Left ventricle myocardium inferior (tissue), 1 donor: ENCODE measurements at places on chromosomes 16 and 17.
A peak's percentile ranks its signal among the peaks of the same experiment; 100 is the strongest.

GRCh38 chr17:63369233-63369632, 76.9 kb downstream of the CYB561 start:
- DNase-seq: no peak

DNA sequence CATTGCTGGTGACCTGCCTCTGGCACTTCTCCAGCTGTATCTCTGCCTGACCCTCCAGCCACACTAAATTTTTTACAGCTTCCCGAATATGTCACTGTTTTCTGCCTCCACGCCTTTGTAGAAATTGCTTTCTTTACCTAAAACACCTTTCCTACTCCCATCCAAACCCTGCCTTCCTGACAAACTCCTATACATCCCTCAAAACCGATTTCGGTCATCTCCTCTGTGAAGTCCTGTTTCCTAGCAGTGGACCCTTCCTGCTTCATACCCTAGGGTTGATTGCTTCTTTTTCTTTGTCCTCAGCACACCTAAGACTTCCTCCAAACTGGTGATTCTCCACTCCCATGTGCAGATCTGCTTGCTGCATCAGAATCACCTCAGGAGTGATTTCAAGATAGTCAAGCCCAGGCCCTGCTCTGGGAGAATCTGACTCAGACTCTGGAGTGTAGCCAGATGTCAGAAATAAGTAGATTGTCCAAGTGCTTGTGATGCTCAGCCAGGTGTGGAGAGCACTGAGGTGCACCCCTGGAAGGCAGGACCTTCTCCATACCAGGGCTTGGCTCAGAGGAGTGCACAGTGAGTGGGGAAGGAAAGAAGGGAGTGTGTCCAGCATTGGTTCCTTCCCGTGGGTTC, 184.2 kb downstream of the COPRS start:
- no peak for DNase-seq

DNA sequence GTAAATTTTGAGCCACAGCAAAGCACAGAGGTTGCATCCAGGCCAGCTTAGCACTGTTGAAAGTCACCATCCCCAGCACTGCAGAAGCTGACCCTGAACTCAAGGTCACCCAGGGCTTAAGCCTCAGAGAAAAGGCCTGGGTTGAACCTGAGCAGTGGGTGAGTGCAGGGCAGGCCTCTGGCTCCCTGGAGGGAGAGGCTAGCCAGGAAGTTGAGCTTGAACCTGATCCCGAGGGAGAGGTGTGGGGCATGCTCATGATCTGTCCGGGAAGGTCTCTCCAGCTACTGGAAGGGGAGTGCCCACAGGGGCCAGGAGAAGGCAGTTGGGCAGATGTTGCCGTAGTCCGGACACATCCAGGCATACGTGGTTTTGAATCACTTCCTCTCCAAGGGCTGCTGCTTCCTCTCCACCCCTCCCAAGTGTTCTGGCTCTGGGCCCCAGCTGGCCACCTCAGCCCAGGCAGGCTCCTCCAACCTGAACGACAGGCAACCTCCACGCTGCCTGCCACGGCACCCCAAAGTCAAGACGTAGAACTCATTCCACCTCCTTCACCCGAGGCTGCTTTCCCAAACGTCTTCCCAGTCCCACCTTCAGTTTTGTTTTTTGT, 18.4 kb downstream of the CARHSP1 start:
- peak; percentile 60 for DNase-seq

GRCh38 chr17:77378318-77379064, 237.7 kb downstream of the SEC14L1 start:
- DNase-seq: no peak

DNA sequence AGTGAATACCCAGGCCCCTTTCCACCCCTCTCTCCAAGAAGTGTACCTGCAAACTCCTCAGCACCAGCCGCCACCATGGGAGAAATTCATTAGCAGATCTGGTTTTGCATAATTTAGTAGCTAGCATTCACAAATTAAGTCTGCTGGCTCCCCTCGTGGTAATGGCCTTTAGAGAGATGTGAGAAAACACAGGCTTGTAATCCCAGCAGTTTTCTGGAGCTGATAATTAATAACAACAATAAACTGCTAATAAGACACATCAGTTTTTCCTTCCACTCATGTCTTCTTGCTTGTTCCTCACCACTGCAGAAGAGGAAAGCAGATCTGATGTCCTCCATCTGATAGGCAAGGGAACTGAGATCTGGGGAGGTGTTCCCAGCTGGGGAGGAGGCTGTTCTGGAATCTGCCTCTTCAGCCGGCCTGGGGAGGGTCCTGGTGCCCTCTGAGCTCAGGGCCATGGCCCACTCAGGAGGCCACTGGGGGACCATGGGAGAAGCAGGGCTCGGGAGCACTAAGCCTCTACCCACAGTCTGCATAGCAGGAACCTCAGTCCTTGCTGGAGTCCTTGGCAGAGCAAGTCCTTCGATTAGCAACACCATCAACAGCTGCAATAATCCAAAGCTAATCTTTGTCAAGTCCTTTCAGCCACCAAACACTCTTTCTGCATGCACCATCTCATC, 74.2 kb upstream of the DNAJA2 start:
- DNase-seq: no peak

- no peak for DNase-seq
Measured at GRCh38 chr17:77230436-77230830, 89.7 kb downstream of the SEC14L1 start.

DNA sequence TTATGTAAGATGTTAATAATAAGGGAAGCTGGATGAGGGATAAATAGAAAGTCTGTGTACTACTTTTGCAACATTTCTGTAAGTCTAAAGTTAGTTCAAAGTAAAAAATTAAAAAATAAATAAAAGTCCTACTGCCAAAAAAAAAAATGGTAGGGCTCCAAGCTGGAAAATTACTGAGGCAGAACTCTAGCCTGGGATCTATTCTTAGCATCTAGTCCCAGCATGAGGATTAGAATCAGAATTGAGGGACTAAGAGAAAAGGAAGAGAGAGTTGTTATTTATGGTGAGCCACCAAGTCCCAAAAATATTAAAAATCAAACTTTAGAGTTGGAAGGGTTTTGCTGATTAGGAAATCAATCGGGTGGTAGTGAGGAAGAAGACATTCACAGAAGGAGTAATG, 110.3 kb downstream of the CYB561 start:
- DNase-seq: no peak

- no peak for DNase-seq
Measured at GRCh38 chr17:34220045-34220751, 34.9 kb upstream of the CCL2 start.

DNA sequence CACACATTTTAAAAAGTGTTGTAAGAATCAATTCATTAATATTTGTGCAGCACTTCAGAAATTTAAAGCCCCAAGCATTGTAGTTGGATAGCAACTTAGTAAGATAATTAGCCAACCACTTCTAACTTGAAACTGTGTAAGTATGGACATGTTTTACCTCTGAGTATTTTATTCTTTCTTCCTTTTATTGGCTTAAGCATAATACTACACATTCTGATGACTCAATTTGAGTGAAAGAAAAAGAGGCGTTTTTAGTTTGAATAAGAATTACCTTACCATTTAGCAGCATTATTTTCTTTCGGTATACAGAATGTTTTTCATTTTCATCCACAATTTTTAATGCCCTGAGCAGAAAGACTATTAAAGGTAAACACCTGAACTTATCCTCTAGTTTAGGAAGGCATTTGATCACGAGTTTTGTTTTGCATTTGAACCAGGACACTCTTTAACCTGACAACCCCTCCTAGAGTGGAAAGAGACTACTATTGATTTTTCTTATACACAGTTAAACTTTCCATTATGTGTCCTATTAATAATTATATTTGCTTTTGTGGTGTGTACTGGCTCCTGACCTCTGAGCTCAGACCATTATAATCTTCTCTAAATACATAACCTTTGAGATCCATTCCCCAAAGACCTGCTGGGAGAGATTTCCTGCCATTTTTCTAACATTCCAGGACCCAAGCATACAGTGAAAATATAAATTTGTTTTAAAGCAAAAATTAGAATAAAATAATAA, 9.2 kb downstream of the NACA2 start:
- DNase-seq: no peak

- peak; percentile 67 for DNase-seq
Measured at GRCh38 chr16:642189-643049, 791 bp downstream of the MCRIP2 start.

GRCh38 chr17:45091778-45092425, 30.8 kb downstream of the NMT1 start:
- no peak for DNase-seq

GRCh38 chr17:15381707-15382106, 40.3 kb upstream of the TEKT3 start:
- no peak for DNase-seq

DNA sequence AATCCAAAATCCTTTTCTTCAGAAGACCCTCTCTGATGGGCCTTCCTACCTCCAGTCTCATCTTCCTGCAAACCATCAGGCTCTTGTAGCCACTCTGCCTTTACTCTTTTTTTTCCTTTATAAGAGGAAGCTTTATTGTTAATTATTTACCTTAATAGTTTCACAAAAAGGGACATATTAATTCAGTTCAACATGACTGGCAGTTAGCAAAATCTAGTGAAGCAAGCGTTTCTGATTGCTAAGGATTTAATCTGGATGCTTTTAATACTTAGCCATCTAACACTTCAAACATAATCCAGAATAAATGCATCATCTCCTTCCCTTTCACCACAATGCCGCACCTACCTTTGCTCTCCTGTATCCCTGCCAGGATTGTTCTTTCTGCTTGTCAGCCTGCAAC, 62.0 kb downstream of the SPACA3 start:
- DNase-seq: no peak

DNA sequence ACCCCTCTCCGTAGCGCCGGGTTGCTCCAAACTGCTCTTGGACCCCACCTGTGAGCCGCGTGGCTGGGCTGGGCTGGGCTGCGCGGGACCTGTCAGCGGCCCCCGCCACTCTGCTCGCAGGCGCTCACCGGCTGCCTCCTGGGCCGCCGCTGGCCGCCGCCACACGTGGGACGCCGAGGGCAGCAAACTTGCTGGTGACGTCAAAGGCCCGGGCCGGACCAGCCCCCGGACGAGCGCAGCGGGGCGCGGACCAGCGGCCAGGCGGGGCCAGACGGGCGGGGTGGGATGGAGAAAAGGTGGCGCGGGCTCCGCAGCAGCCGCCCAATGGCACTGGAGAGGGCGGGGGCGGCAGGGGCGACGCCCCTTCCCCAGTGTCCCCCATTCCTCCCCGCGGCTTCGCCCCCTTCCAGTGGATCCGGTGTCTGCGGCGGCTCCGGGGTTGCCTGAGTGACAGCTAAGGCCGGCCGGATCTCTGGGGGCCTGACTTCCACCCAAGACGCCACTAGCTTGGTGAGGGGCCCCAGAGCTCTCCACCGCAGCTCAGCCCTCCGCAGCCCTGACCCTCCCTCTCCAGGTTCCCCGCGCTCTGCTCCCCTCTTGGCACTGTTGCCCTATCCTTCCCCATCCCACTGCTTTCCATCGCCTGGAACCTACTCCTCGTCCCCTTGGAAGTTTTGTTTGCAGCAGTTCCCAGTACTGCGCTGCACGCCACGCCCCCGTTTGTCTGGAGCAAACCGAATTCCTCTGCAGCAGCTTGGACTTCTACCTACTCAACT, at the start of gene HS3ST3A1:
Gene HS3ST3A1 (minus strand): TSS at position 154 of the 776 bp plus-strand sequence. CDS start 800 bp downstream, outside the sequence.
- peak; percentile 33 for DNase-seq

DNA sequence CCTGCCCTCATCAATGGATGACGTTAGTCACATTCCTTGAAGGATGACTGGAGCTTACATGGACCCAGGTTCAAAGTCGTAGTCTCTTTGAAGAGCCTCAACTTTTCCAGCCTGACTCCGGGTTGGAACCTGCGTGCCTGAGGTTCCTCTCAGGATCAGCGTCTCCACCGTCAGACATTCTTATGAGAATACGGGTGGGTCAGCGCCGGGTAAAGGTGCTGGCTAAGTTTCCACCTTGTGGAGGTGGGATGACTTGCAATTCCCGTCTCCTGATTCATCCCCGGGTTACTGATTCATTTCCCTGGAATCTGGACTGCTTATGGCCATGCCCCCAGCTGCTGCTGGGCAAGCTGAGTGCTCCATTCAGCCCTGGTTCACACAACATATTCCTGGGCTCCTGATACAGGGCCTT, 38.9 kb upstream of the CMIP start:
- no peak for DNase-seq

- no peak for DNase-seq
Measured at GRCh38 chr16:56311208-56312027, 113.9 kb downstream of the AMFR start.

DNA sequence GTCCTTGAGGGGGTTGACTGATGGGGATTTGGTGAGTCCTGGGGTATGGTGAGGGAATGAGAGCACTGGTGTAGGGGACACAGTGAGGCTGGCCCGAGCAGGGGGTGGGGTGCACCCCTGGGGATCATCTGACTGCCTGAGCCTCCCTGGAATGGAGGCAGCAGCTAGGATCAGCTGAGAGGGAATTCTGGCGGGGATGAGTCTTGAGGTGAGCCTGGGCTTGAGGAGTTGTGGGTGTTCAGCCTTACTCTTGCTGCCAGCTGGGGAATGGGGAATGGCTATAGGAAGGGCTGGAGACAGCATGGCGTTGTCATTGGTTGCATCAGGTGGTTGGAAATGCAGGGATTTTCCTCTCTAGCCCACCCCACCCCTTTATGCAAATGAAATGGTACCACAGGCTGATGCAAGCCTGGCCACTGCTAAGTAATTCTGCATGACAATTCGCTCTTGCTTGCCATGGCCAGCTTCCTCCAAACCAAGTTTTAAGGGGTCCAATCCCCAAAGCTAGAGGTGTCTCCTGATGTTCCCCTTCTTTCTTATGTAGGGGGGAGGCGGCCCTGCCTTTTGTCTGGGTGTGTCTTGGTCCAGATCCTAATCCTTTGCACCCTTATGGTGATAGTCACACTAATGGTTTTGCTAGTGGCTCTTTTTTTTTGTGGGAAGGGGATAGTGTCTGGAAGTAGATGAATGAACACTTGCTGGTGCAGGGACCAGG, 7.5 kb downstream of the NFE2L1 start:
- no peak for DNase-seq

DNA sequence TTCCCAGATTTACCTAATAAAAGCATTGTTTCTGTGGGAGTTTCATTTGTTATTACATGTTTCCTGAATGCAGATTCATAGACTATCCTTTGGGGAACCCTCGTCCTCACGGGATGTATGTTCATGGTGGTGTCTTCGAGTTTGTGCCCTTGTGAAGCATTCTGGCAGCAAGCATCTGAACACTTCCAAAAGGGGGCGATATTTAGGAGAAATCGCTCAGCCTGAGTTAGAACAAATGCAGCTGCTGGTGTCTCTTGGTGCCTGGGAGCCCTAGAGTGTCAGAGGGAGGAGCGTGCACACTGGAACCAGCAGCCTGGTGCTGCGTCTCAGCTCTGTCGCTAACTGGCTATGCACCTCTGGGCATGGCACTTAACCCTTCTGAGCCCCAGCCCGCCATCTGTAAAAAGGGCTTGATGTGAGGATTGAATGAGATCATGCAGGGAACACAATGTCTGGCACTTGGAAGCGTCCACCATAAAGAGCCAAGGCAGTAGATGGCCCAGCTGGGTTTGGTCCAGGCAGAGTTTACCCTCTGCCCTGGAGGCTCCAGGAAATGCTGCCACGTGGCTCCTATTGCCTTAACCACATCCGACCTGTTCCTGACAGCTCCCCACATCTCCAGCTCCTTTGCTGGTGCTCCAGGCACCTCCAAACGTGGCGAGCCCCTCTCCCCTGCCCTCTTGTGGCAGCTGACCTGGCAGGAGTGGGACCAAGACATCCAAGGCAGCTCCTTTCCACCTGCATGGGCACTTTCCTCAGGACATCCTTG, 25.0 kb upstream of the C16orf78 start:
- no peak for DNase-seq
